ENCODE measurements at places on chromosomes 16 and 17. TPM values are rescaled to one million over a fixed set of nuclear protein-coding genes. Genes with fewer than 3 reads are reported as not detected.

DNA sequence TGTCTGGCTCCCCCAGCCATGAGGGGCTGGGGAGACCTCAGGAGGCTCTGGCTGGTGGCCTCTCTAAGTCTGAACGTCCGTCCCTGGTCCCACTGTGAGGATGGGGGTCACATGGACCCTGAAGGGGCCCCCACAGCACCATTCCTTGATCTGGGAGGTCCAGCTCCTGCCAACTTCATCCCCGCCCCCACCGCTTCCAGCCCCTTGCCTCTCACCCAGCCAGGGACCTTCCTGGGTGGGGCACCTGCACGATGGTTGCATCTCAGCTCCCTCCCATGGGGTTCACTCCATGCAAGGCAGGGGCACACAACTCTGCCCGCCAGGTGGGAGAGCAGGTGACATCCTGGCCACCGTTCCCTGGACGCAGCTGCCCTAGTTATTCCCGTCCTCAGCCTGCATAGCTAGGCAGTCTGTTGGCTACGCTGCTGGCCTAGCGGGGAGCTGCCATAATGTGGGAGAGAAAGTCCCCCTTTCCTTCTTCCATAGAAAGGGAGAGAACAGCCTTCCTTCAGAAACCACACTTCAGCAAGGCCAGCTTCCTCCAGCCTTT is 217.9 kb upstream of the RPL38 start:
- DNase-seq: no peak

DNA sequence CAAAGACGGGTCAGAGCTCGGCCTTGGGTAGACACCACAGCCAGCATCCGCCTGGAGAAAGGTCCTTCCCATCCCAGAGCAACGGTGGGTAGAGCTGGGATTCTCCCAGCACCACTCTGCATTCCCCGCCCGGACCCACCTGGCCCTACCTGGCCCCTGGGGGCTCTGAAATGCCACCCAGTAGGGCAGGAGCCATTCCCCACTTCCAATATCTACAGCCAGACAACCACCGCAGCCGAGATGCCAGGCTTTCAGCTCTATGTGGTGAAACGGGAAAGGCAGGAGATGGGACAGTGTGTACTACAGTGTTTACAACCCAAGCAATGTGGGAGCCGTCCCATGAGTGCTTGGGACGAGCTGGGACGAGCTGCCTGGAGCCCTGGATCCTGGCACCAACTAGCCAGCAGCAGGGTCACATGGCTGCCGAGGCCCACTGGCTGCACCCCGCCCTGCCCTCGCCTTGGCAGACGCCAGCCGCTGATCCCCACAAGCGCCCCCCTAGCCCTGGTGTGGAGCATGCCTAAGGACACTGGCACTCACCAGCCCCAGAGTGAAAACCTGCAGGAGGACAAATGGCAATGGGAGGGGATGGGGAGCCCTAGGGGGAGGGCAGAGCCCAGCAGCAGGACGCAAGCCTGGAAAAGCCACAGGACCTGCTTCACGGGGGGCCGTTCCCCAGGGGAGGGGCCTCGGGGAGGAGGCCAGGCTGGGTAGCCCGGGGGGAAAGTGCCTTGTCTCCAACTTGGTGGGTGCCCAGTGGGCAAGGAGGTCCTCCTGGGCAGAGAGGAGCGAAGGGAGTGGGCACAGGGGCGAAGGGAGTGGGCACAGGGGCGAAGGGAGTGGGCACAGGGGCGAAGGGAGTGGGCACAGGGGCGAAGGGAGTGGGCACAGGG is 13.5 kb downstream of the TMC6 start:
- DNase-seq: no peak

GRCh38 chr17:66947311-66947710 is 17.2 kb upstream of the CACNG4 start:
- DNase-seq: no peak

DNA sequence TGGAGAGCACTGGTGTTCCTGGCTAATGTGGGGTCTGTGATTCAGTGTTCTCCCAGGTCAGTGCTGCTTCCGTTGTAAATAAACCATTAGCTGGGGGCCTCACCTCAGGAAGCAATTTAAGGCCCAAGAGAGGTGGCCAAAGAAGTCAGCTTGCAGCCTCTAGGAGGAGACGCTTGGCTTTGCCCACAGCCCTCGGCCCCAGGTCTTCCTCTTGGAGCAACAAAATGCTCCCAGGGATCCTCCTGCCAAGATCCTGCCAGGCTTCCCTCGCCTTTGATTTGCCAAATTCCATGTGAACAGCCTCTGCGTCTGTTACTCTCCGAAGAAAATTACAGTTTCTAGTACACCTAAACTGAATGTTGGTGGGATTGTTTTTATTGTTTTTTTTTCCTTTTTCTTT is 62.4 kb upstream of the TBX2 start:
- no peak for DNase-seq

DNA sequence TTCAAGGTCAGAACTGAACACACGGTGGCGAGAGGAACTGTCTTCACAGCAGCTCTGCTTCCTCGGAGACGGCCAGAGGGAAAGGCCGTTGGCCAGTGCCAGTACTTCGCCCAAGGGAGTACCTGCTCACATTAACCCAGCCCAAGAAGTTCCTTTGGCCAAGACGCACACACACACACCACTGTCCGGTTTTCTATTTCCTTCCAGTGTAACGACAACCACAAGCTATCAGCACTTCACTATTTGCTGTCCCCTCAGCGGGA is 744 bp upstream of the GGNBP2 start:
- DNase-seq: no peak

GRCh38 chr16:62692685-62693084 is 656.4 kb upstream of the CDH8 start:
- DNase-seq: no peak

DNA sequence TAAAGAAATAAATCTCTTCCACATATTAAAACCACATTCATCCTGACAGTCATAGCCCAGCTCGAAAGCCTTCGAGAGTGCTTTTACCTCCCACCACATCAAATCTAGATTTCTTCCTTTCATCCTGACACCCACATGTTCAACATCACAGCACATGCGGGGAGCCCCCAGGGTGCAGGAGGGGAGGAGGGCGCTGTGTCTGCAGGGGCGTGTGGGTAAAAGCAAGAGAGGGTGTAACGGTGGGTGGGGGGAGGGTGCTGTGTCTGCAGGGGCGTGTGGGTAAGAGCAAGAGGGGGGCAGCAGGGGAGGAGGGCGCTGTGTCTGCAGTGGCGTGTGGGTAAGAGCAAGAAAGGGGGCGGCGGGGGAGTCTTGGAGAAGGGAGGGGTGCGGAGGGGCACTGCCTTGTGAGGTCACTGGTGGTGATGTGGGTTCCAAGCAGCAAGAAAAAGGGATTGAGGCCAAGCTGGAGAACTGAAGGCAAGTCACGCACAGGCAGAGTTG is 34.7 kb downstream of the ADCY9 start:
- DNase-seq: no peak

DNA sequence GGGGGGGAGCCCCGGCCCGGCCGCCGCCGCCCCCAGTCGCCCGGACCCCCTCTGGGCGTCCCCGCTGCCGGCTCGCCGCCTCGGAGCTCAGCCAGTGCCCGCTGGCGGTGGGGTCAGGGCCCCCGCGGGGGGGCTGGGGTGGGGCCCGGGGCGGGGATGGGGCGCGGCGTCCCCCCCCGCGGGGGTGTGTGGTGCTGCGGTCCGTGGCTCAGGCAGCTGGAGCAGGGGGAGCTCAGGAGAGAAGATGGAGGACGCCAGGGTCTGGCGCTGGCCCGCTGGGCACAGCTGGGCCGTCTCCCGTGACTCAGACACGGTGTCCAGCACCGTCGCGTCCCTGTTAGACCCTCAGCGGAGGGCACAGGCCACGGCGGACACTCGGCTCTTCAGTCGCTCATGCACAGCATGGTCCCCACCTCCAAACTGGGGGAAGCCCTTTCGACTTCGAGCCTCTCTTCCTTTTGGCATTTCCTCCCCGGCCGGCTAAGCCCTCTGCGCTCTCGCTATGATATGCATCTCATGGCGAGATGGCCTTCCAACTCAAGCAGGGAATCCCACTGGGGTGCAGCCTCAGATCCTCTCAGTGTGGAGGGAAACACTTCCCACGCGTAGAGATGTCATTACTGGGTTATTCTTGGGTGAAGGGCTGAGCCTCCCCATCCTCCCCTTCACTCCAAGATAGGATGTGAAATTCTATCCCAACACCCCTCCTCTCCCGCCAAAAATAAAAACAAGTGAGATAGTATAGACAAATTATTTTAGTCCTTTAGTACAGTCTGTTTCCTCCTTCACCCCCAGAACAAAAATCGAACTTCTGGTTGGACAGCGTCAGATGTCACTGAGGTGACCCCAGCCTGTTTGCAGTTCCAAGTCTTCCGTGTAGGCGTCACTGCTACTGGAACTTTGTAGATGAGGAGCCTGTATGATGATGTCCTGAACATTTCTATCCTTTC is 522 bp upstream of the VEZF1 start:
- DNase-seq: peak; percentile 77

DNA sequence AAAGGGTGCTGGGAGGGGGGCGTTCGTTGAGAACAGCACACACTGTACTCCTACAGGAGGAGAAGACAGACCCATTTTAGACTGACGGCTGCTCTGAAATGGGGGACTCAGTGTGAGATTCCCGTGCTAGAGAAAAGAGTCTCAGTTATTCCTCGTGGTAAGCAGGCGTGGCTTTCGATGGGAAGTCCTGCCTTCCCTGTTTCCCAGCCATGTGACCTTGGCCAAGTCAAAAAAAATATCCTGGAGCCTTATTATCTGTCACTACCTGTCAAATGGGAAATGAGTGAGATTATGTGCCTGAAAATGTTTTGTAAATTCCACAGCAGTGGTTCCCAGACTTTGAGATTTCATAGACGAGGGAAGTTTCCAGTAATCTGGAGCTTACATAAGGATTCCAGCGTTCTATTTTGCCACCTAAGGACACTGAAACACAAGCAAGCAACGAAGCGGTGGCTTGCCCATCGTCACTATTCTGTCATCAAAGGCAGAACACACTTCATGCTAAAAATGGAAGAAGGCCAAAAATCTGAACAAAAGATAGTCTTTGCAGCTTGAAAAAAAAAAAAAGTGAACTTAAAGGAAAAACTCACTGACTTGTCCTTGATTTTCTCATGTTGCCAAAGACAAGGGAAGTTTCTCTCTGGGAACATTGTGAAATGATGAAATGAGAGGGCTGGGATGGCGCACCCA is 253.4 kb upstream of the RPL38 start:
- DNase-seq: no peak

DNA sequence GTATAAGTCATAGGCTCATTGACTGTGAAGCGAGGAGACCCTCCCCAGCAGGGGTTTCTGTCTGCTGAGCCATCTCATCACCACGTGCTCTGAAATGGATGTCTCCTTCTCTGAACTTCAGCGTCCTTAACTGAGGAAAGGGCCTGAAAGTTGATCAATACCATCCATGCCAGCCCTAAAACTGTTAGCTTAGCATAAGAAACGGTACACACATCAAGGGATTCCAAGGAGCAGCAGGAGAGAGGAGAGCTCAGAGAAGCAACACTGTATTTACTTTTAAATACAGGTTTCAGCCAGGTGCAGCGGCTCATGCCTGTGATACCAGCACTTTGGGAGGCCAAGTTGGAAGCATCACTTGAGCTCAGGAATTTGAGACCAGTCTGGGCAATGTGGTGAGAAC is 248.9 kb upstream of the TNRC6C start:
- no peak for DNase-seq

DNA sequence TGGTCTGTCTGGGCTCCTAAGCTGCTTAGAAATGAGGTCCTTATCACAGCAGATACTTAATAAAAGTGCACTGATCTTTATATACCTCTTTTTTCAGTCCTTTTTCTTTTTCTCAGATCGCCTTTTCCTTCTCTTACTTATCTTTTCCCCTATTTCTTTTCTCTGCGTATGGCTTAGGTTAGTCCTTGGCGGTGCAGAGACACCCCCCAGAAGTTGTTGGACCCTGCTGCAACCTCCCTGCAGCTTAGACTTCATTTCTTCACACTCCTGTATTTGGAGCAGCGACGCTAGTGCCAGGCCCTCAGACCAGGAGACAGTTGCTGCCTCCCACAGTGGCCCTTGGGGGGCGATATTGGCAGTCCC is 67.6 kb downstream of the CENPV start:
- no peak for DNase-seq

DNA sequence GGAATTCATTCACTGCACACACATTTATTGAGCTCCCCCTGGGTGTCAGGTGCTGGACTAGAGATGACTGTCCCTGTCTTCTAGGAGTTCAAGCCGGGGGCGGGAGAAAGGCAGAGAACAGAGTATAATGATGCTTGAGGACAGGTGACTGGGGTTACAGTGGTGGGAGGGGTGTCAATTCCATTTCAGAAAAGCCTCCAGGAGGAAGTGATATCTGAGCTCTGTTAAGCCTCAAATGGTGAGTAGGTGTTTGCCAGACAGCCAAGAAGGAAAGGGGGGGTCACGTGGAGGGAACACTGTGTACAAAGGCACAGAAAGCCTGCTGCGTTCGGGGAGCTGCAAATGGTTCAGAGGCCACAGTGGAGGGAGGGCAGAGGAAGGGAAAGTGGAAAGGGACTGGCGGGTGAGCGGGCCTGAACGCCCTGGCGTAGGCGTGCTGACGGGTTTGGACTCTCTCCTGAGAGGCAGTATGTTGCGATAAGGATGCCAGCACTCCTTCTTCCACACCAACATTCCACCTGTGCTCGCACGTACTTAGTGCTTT is 9.7 kb upstream of the NXPH3 start:
- DNase-seq: peak; percentile 70

- DNase-seq: peak; percentile 25
Measured at GRCh38 chr16:79509211-79509631, 91.3 kb downstream of the MAF start.

GRCh38 chr16:89002851-89003830 is 26.1 kb upstream of the CBFA2T3 start:
- DNase-seq: no peak

DNA sequence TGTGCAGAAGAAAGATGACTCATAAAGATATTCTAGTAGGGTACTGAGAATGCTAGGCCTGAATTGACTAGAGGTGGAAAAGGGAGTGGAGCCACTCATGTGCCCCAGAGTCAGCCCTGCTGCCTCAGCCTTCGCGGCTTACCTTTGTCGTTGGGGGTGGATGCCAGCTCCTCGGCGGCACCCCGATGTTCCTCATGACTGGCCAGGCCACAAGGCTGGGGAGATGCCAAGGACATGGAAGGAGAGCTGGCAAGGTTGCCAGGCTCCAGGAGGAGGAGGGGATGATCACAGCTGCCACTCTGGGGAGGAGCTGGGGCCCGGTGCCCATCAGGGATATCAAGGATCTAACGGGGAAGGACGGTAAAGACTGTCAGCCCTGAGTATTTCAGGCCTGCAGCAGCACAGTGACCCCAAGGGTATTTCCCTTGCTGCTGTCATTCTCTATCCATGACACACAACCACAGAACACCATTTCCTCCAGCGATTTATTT is 9.7 kb upstream of the SLC35B1 start:
- DNase-seq: no peak

GRCh38 chr16:51545951-51546350 is 394.9 kb upstream of the SALL1 start:
- no peak for DNase-seq

PRAC1 gene
- 4.4 TPM for total RNA-seq

ESRP2 gene
- total RNA-seq: 61.3 TPM

NPIPB9 gene
- 13.2 TPM for total RNA-seq

SMCR8 gene
- 20.6 TPM for total RNA-seq

MT1A gene
- total RNA-seq: 4.4 TPM

NPIPA2 gene
- not detected for total RNA-seq

SRRM2 gene
- total RNA-seq: 3,500 TPM

NHLRC4 gene
- not detected for total RNA-seq

MEFV gene
- 1.4 TPM for total RNA-seq

TNFRSF17 gene
- total RNA-seq: 1.2 TPM

MT1B gene
- total RNA-seq: not detected

SLC6A4 gene
- total RNA-seq: 0.16 TPM

Data from transverse colon (tissue), 4 donors.